Left renal cortex interstitium (tissue), 4 donors: ENCODE measurements at places on chromosomes 12 and 14.
A peak's percentile ranks its signal among the peaks of the same experiment; 100 is the strongest.

DNA sequence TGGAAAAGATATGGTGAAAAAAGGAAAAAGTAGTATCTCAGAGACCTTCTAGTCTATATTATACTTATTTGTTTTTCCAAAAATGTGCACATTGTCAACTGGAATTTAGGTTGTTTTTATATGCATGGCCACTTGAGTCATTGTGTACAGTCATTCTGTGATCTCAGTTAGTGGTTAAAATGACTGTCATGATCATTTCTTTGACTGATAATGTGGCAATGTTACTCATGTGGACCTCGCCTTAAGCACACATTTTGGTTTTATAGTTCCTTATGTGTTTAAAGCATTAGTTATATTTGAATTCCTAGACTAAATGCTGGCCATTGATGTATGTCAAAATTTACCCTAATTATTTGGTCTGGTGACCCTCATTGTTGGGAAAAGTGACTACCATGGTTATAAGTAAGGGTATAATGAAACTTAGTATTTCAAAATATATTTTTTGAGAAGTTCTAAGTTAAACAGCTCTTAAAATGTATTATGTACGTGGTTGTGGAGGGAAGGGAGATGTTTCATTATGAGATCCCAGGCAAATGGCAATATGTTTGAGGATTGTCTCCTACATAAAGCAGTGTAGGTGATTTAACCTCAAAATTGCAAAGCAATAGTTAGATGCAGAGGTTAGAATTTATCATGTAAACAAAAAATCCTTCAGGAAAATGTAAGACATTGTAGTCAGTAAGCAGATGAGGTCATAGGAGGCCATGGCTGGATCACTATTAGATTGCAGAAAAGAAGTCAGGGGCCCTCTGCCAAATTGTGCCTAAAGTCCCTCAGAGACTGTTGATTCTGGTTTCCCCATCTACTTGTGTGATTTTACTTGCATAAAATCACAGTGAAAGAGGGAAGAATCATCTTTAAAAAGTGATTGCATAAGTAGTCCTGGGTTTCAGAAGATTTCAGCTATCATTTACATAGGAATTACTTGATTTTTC is 17.5 kb downstream of the PNMA1 start:
- DNase-seq, result no peak

DNA sequence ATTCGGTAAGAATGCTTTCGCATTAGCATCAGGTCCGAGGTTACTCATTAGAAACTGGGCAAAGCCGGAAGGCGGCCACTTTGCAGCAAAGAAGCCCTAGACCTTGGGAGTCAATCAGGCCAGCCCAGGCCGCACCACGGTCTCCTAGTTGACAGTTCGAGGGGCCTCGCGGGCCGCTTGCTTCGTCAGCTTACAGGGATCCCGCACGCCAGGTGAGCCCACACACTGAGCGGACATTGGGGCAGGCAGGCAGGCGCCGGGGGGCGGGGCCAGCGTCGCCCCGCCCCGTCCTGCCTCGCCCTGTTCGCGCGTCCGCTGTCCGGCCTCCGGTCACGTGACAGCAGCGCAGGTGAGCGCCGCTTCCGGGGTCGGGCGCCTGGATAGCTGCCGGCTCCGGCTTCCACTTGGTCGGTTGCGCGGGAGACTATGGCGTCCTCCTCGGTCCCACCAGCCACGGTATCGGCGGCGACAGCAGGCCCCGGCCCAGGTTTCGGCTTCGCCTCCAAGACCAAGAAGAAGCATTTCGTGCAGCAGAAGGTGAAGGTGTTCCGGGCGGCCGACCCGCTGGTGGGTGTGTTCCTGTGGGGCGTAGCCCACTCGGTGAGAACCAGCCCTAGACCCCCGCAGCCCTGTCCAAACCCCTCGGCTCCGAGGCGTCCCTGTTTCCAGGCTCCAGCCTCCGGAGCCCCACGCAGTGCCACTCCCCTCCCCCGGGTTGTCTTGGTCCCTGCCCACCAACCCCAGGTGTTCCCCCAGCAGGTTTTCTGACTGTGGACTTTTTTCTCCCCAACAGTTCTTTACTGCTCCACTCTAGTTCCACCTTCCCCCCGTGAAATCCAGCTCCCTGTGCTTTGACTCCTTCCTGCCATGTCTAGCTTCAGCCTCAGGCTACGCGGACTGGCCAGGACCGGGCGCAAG is at the start of gene PIP4K2C:
Gene PIP4K2C, plus strand, starts transcription at position 329 of the 918 bp plus-strand sequence. Its CDS starts 98 bp downstream, at position 427.
- peak; percentile 65 for DNase-seq

- DNase-seq, result no peak
These were observed 187.4 kb upstream of the ABCD2 start for GRCh38 chr12:39807043-39807442.

- no peak for DNase-seq
These were observed 39.8 kb downstream of the BAZ2A start for GRCh38 chr12:56590237-56590830.

DNA sequence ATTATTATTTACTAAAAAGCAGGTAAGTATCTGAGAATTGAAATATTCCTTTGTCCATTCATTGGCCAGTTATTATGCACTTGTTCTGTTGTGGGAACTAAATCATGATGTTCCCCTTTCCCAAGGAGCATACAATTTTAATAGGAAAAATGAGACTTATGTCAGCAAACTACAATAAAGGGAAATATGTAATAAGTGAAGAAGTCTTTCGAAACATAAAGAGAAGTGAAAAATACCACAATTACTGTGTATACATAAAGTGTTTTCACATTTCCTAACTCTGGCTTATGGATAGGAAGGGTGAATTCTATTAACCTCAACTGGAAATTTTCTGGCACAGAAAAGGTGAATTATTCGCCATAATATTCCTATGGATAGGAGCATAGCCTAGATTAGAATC is 78.4 kb upstream of the DNM1L start:
- DNase-seq, result no peak

DNA sequence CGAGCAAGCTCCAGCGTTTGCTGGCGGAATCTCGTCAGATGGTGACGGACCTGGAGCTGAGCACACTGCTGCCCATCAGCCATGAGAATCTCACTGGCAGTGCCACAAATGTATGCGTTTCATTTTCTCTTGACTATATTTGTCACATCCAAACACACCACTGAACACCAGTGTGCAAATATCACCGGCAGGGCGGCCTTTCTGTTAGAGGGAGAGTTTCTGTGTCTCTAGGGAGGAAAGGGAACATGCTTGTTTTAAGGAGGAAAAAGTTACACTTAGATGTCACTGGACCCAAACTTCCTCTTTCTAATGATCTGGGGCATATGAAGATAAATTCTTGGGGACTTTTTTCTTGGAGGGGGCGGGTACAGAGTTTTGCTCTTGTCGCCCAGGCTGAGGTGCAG is 21.9 kb upstream of the HIP1R start:
- no peak for DNase-seq

GRCh38 chr12:22037947-22038346 is 8.1 kb upstream of the CMAS start:
- no peak for DNase-seq

DNA sequence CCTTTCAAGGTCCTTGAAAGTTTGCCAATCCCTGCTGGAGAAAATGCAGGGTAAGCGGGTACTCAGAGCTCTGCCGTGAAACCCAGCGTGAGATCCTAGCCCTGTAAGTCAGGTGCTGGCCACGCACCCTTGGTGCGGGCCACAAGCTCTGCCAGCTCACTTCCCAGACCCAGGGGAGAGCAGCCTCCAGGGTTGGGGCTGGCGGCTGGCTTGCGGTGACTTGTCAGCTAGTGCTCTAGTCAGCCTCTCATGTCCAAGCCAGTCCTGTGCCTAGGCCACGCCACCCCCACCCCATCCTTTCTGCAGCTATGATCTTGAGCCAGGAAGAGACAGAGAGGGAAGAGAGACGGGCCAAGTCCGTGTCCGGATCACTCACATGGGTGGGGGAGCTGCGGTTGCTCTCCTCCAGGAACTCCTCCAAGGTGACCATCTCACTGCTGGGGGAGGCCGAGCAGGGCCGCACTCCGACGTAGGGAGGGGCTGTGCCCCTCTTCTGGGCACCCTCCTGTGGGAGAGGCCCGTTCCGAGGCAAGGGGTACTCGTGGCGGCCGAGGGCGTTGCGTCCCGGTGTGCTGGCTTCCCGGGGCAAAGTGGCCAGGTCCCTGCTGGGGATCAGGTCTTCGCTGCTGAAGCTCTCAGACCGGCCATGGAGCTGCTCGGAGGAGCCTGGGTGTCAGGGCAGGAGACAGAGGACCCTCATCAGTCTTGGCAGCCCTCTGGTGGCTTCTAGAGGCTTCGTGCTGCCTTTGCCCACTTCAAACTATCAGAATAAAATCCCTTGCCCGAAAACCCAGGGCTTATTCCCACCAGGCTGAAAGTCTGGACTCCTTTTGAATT is 33.3 kb upstream of the GPR68 start:
- no peak for DNase-seq

DNA sequence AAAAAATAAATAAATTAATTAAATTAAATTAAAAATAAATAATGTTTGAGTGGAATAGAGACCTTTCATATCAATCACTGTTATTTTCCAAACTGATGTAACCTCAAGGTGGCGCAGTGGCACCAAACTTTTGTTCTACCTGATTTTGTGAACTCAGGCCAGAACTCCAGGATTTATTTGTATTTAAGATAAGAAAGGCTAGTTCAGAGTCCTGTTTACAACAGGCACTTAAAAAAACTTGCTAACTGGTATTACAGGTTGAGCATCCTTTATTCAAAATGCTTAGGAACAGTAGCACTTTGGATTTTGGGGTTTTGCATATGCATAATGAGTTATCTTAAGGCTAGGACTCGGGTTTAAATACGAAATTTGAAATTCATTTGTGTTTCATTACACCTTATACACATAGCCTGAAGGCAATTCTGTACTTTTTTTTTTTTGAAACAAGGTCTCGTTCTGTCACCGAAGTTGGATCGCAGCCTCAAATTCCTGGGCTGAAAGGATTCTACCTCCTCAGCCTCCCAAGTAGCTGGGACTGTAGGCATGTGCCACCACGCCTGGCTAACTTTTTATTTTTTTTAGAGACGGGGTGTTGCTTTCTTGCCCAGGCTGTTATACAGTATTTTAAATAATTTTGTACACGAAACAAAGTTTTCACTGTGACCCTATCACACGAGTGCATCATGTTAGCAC is 32.4 kb downstream of the YY1 start:
- DNase-seq, result no peak

GRCh38 chr14:95395098-95395737 is 75.5 kb upstream of the CLMN start:
- no peak for DNase-seq

DNA sequence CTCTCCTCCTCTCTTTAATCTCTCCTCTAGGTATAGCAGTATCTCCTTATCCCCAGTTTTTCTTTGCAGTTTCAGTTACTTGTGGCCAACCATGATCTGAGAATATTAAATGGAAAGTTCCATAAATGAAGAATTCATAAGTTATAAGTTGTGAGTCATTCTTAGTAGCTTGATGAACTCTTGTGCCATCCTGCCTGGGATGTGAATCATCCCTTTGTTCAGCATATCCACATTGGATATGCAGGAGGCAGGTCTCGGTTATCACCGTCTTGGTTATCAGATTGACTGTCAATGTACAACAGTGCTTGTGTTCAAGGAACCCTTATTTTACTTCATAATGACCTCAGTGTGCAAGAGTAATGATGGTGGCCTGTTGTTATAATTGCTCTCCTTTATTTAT is 134.0 kb downstream of the TMEM117 start:
- no peak for DNase-seq

GRCh38 chr14:76904100-76904739 is 78.0 kb downstream of the LRRC74A start:
- no peak for DNase-seq

DNA sequence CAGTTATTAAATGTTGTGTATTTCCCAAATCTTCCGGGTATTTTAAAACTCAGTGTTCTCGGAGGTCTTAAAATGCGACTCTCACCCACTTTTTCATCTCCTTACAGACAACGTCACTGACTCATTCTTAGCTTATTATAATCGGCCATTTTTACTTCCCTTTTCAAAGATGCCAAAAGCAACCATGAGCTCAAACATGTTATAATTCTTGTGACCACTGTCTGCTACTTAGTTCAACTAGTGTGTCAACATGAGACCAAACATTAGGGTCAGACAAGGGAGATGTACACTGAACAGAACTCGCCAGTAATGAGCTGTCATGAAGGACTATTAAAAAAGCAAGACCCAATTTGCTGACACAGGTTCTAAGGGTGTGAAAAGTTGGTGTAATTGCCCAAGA is 4.2 kb upstream of the GRIP1 start:
- no peak for DNase-seq

- no peak for DNase-seq
These were observed 64.4 kb downstream of the ARF6 start for GRCh38 chr14:49957089-49957852.

- no peak for DNase-seq
These were observed 569.7 kb upstream of the FOXG1 start for GRCh38 chr14:28196878-28197277.

GRCh38 chr14:61388173-61388975 is 67.0 kb downstream of the PRKCH start:
- no peak for DNase-seq

DNA sequence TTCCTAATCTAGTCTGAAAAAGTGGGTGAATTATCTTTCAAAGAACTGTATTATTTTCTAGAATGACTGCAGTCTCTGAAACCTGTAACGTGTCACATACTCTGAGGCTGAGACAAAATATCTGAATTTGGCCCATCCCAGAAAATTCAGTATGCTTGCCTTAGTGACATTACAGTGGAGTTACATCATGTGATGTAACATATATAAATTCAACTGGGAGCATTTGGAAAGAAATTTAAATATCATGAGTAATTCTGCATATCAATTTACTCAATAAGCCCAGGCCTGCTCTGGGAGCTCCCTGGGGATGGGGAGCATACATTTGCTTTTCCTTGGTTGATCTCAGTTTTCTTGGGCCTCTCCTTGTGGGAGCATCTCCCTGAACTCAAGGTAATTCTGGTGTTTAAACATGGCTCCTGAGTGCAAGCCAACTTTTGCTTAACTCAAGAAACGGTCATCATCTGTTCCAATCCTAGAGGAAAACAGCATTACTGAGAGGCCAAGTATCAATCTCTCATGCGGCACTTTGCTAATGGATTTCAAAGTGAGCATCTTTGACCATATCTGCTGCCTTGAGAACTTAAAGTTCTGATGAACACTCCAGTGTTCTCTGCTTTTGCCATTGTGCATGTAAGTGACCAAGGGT is 54.4 kb downstream of the AKAP6 start:
- DNase-seq, result no peak

GRCh38 chr14:52312931-52313355 is 1.2 kb upstream of the PTGER2 start:
- DNase-seq, result no peak

- DNase-seq, result peak; percentile 49
These were observed 879 bp downstream of the RAB3IP start for GRCh38 chr12:69739287-69740191.

DNA sequence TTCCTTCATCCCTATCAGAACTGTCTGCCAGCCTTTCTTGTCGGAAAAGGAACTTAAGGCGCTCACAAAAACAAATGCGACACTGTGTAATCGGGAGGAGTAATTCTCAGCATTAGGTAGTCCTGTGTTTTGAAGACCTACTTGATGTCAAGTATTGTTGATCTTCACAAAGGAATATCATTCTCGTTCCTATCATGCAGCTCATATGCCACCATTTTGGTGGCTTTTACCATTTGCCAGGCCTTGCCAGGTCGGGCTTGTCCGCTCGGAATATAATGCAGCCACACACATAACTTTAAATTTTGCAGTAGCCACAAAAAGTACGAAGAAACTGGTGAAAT is 903 bp upstream of the PPP4R3A start:
- DNase-seq, result no peak

GRCh38 chr12:97805146-97805545 is 342.5 kb downstream of the RMST start:
- DNase-seq, result no peak
